ENCODE measurements at places on chromosomes 5 and 9. TPM values are rescaled to one million over a fixed set of nuclear protein-coding genes. Genes with fewer than 3 reads are reported as not detected.

NMUR2 gene
- not detected for total RNA-seq

NDUFB6 gene
- total RNA-seq = 56.7 TPM

DNA sequence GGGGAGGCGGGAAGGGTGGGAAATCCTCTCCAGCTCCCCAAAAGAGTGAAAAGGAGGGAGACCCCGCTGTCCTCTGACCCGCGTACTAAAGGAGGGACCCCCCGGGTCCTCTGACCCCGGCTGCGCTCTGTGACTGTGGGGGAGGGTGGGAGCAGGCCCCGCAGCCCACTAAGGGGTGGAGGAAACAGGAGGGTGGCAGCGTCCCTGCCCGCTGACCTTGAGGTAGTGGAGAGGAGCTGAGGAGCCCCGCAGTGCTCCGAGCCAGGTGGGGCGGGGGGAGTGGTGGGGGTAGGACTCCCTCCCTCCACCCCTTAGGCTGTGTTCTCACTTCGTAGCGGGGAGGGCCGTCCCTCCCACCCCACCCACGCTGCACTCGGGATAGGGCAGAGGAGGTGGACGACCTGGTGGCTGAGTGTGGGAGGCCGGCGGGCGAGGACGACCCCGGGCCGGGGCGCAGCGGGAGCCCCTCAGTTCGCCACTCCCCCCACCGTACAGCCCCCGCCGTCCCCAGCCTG is 449 bp upstream of the ADCY2 start:
- DNase-seq = no peak

PLAC8L1 gene
- total RNA-seq = 1.8 TPM

GRCh38 chr5:141783005-141783946 is 94.9 kb downstream of the PCDH1 start:
- DNase-seq = no peak

SPINK4 gene
- total RNA-seq = not detected

DNAI1 gene
- 1.9 TPM for total RNA-seq

DNA sequence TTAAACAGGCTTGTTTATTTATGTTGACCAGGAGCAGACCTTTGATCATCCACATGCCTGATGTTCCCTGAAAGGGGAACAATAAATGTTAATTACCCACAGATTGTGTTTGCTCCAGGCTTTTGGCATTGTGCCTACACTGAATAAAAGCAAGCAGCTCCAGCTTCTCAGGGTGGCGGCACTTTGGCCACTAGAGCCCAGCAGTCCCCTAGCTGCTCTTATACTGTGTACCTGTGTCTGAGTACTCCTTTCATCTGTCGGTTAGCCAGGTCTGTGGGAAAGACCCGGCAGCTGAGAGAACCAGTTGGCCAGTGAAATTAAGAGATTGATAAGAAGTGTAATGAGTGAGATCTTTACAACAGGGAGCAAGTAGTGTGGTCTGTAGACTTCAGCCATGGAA is 254.8 kb upstream of the FTMT start:
- DNase-seq = no peak

GRCh38 chr5:32474209-32474854 is 29.8 kb upstream of the ZFR start:
- no peak for DNase-seq

GRCh38 chr9:127181315-127181580 is 58.8 kb upstream of the ANGPTL2 start:
- DNase-seq = no peak

ECSCR gene
- not detected for total RNA-seq

SV2C gene
- total RNA-seq = 0.66 TPM

GRCh38 chr5:163379298-163380155 is 57.9 kb upstream of the CCNG1 start:
- no peak for DNase-seq

GRCh38 chr5:157460921-157461792 is 1.1 kb downstream of the NIPAL4 start:
- no peak for DNase-seq

DNA sequence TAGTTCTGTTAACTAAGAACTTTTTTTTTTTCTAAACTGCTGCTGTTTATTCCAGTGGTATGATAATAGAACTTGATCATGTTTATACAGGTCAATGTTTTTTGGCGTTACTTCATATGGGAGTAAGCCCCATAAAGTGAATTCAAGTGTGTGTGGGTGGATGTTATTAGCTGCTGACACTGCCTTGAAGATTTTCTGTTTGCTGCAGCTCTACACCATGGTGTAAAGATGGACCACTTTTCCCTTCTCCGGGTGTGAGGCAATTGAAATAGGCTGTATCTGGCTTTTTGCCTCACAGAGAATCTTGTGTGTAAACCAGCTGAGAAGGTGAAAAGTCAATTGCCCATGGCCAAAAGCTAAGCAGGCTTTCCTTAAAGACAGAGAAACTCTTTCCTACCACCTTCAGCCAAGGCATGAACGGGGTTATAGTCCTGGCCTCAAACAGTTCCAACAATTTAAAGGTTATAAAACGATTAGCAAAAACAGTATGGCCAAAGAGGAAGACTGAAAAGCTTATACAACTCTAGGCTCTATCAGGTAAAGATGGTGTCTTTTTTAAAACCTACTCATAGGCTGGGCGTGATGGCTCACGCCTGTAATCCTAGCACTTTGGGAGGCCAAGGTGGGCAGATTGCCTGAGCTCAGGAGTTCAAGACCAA is 33.9 kb upstream of the ABCA1 start:
- DNase-seq = peak; percentile 6

GRCh38 chr5:122424132-122424531 is 112.1 kb downstream of the SNCAIP start:
- DNase-seq = no peak

ADAMTS13 gene
- 6.0 TPM for total RNA-seq

GRCh38 chr9:1049641-1050040 is 516 bp upstream of the DMRT2 start:
- DNase-seq = no peak

PCDHGB7 gene
- 7.0 TPM for total RNA-seq
